Spleen (tissue), 13 donors: ENCODE measurements at places on chromosomes 3 and 15. TPM values are rescaled to one million over a fixed set of nuclear protein-coding genes. Genes with fewer than 3 reads are reported as not detected.

Gene CDHR4
- not detected for total RNA-seq

Gene CCPG1
- 70.0 TPM for total RNA-seq

Gene LRRC34
- total RNA-seq: 3.9 TPM

Gene BRPF1
- total RNA-seq: 24.9 TPM

Gene IMPDH2
- 91.7 TPM for total RNA-seq

Gene GRAMD2A
- total RNA-seq: not detected

Gene PRR23A
- not detected for total RNA-seq

Gene PLSCR2
- not detected for total RNA-seq

Gene LACTB
- 28.5 TPM for total RNA-seq

Gene PLA1A
- total RNA-seq: 0.79 TPM

Gene IGSF10
- 8.5 TPM for total RNA-seq

Gene NPAP1
- total RNA-seq: 0.22 TPM

Gene NCKIPSD
- 19.1 TPM for total RNA-seq

Gene DOCK3
- 0.33 TPM for total RNA-seq

Gene SKOR1
- total RNA-seq: 0.46 TPM

Gene HYAL1
- total RNA-seq: 111 TPM

Gene CCR3
- 0.60 TPM for total RNA-seq
